ENCODE measurements at places on chromosomes 2 and 18.

DNA sequence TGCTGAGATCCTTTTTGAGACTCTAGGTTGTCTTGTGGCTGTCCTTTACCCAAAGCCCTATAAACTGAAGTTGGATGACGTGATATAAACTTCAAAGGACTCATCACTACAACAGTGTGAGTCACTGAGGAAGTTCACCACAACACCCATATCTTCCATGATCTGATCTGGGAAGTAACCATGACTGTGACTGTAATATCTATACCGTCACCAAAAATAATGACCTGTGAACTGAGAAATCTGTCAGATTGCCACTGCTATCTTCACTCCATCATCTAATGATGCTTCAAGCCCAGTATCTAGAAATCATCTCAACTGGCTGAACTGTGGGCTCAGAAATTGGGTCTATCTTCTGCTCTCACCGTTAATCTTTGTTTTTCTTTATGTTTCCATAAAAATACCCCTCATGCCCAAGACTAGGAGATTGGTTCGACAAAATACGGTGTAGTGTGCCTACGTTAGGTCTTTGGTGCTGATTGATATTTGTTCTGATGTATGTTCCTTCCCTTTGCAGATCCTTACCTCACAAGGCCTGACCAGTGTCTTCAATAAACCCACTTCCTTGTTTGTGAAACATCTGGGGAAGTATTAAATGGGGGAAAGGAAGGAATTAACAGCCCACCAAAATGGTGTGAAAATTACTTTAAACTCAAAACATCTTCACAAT lies 78.2 kb downstream of the MYL12B start:
- DNase-seq: no peak

- no peak for DNase-seq
Observed at GRCh38 chr18:33606621-33607020, 28.6 kb downstream of the ASXL3 start.

- DNase-seq: no peak
Observed at GRCh38 chr2:152492911-152493310, 157.9 kb downstream of the FMNL2 start.

GRCh38 chr2:84077496-84077895 lies 381.6 kb downstream of the SUCLG1 start:
- DNase-seq: peak; percentile 37

- no peak for DNase-seq
Observed at GRCh38 chr2:182324665-182325064, 102.2 kb downstream of the PDE1A start.

DNA sequence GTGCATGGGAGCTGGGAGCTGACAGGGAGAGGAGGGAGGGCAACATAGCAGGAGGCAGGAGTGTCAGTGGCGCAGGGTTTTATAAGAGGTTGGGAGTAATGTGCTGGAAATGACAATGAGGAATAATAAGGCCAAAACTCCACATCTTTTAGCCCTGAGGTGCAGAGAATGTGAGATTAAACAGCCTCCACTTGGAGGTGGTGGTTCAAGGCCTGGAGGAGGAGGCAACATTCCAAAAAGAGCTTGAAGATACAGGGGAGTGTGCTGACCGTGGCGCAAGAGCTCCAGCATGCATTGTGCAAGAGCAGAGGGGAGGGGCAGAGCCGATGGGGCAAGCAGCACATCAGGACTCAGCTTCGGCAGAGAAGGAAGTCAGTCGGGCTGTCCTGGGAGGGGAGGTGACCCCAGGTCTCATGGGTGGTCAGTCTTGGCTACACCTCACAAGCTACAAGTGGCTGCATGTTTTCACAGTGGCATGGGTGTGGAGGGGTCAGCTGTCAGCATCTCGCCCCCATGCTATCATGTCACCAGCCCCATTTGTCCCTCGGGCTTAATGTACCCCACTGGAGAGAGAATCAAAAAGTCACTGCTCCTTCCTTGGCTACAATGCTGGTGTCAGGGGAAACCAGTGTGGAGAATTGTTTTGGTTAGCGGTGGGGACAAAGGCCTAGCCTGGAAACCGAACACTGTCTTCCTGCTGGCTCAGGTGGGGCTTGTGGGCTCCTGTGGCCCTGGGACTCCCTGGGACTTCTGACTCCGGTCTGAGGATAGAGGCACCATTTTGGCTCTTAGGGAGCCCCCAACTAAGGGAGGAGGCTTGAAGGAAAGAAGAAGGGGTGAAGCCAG lies 208.0 kb downstream of the ZFP36L2 start:
- peak; percentile 93 for DNase-seq

GRCh38 chr18:48638896-48639771 lies 100.3 kb downstream of the CTIF start:
- no peak for DNase-seq

DNA sequence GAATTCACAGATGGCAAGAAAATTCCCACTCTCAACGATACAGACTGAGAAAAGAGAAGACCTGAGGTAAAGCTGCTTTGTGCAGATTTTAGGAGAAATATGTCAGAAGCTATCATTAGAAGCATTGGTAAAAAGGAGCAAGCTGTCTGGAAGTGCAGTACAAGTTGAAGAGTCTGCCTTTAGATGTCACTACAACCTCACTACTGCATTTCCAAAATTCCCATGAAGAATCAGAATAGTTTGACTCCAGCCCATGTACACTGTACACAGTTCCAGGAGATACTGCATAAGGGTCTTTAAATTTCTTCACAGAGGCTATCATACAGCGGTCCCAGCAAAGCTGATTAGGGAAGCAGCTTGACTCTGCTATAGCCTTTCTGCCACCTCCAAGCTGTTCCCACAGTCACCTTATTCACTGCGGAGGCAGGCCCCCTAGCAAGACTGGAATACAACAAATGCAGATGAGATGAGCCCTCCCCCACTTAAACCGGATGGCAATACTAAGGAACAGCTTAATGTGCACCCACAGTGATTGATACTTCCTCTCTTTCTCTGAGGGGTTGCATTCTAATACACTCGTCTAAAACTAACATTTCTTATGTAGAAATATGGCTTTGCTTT lies 527.4 kb downstream of the TMEM182 start:
- DNase-seq: no peak

- DNase-seq: no peak
Observed at GRCh38 chr2:236661762-236662110, 92.1 kb downstream of the ACKR3 start.

DNA sequence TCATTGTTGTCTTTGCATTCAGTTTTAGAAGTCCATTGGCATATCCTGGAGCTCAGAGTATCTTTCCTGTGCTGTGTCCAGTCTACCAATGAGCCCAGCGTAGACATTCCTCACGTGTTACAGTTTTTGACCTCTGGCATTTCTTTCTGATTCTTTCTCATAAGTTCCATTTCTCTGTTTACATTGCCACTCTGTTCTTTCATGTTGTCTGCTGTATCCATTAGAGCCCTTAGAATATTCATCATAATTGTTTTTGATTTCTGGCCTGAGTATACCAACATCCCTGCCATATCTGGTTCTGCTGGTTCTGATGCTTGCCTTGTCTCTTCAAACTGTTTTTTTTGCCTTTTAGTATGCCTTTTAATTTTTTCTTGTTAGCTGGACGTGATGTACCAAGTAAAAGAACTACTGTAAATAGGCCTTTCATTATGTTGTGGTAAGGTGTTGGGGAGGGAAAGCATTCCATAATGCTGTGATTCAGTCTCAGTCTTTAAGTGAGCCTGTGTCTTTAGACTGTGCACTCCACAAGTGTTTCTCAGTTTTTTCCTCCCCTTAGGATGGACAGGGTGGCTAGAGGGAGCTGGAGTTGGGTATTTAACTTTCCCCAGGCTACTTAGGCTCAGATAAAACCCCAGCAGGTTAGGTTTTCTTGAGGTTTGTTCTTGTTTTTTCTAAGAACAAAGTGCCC lies 35.6 kb downstream of the CEP192 start:
- DNase-seq: no peak

GRCh38 chr2:80323610-80324009 lies 19.1 kb upstream of the LRRTM1 start:
- no peak for DNase-seq

- no peak for DNase-seq
Observed at GRCh38 chr2:98534761-98535160, 73.6 kb downstream of the COA5 start.

All from AML-193 (cell line).